Posterior vena cava (tissue), 2 donors: ENCODE measurements at places on chromosomes 1 and 21. TPM values are rescaled to one million over a fixed set of nuclear protein-coding genes. Genes with fewer than 3 reads are reported as not detected.

GRCh38 chr1:163414778-163415177 lies 93.0 kb downstream of the NUF2 start:
- no peak for DNase-seq

DNA sequence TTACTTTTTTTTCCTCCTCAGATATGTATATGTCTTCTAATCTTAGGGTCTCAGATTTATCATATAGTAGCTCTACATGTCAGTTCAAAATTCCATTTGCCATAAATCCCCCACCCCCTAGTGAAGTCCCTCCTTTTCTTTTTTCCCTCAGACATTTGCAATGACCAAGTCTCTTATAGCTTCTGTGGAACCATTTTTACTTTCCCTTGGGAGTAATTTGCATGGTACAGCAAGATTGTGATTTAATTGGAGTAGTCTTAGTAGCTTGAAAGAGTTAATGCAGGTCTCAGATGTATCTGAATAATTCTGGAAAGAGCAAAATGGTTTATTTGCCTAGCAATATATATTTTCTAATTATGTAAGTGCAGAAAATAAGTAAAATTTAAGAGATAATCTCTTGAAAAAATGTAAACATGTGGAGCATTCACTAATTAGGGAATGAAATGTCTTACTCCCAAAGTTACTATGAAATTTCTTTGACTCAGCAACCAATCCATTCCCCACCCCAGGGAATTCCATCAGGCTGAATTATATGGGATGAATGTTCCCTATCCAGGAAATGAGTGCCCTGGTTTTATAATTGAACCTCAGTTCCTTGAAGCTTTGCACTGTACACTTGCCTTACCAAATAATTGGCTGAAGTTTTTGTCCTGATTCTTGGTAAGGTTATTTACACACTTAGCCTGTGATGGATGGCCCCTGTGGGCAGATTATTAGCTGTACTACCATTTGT lies 267.0 kb downstream of the DNM3 start:
- no peak for DNase-seq

GRCh38 chr1:175219774-175220173 lies 27.2 kb upstream of the KIAA0040 start:
- DNase-seq, result no peak

DNA sequence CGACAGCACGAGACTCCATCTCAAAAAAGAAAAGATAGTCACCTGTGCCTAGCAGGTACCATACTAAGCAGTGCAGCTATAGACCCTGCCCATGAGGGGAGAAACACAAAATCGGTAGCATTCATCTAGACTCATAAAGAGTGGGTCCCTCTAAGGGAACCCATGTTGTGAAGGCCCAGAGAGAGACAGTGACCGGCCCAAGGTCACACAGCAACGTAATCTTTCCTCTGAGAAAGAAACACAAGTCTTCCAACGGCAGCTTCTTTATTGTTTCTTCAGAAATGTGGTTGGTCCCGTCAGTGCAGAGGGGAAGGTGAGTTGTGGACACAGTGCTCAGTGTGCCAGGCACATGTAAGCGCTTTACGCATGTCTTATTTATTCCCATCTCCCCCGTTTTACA lies 198.6 kb upstream of the TMEM51 start:
- no peak for DNase-seq

DNA sequence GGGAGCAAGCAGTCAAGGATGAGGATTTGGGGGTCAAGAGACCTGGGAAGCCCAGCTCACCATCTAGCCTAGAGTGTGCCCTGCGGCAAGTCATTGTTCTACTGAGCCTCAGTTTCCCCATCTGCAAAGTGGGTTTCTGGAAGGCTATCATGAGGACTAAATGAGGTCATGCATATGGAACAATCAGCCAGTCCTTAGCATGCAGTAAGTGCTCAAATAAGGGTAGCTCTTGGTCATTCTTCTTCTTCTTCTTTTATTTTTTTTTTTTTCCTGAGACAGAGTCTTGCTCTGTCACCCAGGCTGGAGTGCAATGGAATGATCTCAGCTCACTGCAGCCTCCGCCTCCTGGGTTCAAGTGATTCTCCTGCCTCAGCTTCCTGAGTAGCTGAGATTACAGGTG lies 99.9 kb upstream of the RUNX3 start:
- no peak for DNase-seq

The HAPLN2 gene
- 4.4 TPM for total RNA-seq

DNA sequence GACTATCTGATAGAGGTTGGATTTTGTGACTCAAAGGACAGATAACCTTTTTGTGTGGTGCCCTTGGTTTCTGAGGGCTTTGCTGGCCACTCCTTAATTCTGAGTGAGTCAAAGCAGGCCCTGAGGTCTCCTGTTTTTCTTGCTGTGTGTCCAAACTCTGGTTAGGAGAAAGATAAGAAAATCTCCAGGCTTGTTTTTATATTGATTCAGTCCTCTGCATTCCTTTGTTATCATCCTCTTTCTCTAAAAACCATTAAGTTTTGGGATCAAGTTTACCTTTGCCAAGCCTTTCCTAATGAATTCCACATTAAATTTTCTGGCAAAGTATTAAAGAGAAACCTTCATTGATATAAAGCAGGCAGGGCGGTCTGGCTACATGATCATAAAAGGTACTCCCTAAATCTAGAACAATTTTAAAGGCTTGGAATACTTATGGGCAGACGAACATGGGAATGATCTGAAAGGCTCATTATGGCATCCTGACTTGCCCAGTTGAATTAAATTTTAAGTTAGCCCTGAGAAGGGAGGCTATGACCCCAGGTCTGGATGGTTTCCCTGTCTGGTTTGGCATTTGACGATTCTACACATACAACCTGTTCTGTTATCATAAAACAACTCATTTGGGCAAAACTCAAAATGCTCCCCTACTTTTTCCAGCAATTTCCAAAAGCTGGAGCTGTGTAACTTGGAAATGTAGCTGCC lies 20.8 kb downstream of the ZBTB8B start:
- no peak for DNase-seq

The RGS4 gene
- 12.8 TPM for total RNA-seq

DNA sequence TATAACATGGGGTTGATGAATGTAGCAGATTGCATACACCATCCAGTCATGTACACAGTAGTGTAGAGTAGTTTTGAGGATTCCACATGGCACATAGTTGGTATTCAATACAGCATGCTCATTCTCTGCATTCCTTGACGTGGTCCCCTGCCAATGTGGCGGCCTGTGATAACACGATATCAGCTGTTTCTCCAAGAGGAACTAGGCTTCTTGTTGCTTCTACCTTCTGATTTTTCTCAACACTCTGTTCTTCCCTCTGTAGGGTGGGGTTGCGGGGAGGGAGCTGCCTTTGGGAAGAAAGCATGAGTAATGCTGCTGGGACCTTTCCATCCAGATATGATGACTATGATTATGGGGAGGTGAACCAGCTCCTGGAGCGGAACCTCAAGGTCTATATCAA lies 19.4 kb downstream of the SESN2 start:
- DNase-seq, result no peak

DNA sequence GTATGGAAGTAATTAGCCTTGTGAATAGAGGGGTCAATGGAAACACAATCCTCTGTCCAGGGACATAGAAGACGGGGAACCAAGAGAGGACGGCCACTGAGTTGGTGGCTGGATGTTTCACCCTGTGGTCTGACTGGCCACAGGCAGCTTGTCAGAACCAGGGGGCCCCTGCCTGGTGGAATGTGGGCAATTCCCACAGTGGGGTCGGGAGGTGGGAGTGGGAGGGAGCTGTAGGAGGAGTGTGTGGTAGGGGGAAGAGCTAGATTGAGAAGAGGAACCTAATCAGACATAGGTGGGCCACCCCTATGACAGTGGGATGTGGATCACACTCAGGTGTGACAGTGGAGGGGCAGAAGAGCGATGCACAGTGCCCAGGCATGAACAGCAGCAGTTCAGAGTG lies 31.3 kb downstream of the TRIM62 start:
- DNase-seq, result no peak

DNA sequence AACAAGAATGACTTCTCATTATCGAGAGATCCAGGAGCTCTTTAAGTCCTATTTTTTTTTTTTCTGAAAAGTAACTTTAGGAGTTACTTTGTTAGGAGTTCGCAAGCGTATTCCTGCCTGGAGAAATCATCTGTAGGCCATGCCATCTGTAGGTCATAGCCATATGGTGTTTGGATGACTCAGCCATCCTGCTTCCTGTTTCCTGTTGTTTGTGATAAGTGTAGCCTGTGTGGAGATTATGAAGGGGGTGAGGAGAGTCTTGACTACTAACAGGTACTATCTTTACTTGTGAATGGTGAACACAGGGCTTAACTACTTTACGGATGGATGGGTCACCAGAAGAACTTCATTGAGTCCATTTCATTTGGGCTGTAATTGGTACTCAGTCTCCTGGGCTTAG lies 327.2 kb downstream of the PTPRU start:
- no peak for DNase-seq

The HSD3B1 gene
- total RNA-seq, result not detected

DNA sequence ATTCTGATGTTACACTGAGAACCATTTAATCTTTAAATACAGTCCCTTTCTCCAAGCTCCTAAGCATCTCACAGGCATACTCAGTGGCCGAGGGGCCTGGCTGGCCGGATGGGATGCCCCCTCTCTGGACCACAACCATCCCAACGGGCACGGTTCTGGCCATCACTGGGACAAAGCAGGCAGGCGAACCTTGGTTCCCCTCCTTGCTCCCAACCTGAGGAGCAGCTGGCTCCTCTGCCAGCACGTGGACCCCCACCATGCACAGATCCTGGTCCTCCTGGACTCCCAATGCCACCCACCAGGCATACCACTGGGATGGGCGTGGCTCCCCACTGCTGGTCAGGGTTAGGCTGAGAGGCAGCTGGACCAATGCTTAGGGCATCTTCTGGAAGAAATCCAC lies 19.8 kb upstream of the PRDM16 start:
- peak; percentile 34 for DNase-seq

The NBPF4 gene
- not detected for total RNA-seq

The RAD54L gene
- total RNA-seq, result 0.67 TPM

The AK5 gene
- 0.93 TPM for total RNA-seq

The HLX gene
- 16.2 TPM for total RNA-seq

- DNase-seq, result no peak
Observed at GRCh38 chr21:39430457-39430856, 15.1 kb downstream of the LCA5L start.

GRCh38 chr1:206003854-206004800 lies 932 bp upstream of the RAB7B start:
- no peak for DNase-seq

The TFF1 gene
- not detected for total RNA-seq

The TMCO2 gene
- not detected for total RNA-seq

The NFASC gene
- 76.8 TPM for total RNA-seq

DNA sequence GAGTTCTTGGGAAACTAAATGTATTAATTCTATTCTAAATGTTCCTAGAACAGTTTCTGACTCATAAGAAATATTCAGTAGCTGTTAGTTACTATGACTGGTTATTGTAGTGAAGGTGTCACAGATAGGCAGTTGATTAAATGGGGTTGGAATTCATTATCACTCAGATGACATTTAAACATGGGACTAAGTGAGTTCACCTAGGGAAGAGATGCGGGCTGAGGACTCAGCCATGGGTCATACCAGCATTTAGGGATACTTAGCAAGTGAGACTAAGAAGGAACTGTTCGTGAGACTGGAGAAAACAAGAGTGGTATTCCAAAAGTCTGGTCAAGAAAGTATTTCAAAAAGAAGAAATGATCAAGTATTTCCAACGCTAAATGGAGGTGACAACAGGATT lies 125.1 kb upstream of the ADGRL4 start:
- no peak for DNase-seq

The PPFIA4 gene
- 2.0 TPM for total RNA-seq

The CRYBG2 gene
- total RNA-seq, result not detected

The LCE6A gene
- not detected for total RNA-seq

DNA sequence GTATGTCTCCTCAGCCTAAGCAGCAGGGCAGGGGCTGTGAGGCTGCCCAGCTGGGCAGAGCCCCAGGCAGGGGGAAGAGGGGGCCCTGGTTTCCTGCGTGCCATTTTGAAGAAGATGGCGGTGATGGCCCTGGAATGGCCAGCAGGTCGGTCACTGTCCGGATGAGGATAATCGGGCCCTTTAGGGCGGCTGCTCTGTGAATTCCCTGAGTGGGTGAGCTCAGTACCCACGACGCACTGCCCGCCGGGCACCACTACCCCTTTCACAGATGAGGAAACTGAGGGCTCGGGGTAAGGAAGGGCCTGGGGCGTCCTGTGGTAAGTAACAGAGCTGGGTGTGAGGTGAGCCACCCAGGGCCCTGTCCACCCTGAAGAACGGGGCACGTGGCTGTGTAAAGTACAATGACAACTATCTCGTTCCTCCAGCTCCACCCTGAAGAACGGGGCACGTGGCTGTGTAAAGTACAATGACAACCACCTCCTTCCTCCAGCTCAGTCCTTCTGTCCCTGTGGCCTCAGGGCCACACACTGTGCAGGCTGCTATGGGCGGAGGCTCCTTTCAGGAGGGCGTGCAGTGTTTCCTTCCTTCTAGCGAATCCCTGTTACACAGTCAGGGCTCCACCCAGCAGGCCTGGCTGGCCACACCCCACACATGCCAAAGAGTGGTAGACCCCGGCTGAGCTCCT lies 23.2 kb downstream of the ITGB2 start:
- no peak for DNase-seq

DNA sequence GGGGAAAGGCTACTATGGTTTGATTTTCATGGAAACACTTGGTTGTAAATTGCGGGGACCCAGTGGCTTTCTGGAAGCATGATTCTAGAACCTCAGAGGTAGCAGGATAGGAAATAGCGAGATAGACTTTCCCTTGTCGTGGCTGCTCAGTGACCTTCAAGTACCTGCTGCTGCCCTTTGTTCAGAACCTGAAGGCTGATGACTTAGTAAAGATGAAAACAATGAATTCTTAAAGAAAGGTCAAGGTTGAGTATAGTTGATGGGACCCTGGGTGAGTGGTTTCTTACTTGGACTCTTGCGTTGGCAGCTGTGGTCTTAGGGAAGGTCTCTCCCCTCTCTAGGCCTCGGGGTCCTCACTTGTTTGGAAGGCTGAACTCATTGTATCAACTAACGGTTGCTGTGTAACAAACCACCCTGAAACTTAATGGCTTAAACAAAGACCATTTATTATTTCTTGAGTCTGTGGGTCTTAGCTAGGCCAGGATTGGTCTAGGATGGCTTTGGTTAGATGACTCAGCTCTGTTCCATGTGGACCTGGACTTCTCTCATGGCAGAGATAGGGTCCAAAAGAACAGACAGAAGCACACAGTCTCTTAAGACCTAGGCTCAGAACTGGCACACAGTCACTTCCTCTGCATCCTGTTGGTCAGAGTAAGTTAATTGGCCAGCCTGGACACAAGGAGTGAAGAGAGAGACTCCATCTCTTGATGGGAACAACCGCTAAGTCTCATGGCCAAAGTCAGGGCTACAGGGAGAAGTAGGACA lies 89.2 kb upstream of the SELENON start:
- peak; percentile 5 for DNase-seq

DNA sequence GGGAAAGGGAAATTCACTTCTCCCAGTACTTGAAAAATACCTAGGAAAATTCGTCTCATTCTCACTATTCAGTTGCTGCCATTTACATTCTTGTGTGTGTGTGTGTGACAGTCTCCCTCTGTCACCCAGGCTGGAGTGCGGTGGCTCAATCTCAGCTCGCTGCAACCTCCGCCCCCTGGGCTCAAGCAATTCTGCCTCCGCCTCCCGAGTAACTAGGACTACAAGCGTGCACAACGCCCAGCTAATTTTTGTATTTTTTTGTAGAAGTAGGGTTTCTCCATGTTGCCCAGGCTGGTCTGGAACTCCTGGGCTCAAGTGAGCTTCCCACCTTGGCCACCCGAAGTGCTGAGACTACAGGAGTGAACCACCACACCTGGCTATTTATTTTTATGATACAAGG lies 1.2 kb downstream of the SNAPIN start:
- no peak for DNase-seq

- no peak for DNase-seq
Observed at GRCh38 chr1:36888811-36889477, 145.4 kb downstream of the GRIK3 start.
